T-helper 2 cell treated with Interferon-gamma antibody and Interleukin-4, amounts not matched to agents 5 μg/mL and 100 μg/mL, for 36 hours (primary cell): ENCODE measurements at places on chromosomes 16 and 17.

DNA sequence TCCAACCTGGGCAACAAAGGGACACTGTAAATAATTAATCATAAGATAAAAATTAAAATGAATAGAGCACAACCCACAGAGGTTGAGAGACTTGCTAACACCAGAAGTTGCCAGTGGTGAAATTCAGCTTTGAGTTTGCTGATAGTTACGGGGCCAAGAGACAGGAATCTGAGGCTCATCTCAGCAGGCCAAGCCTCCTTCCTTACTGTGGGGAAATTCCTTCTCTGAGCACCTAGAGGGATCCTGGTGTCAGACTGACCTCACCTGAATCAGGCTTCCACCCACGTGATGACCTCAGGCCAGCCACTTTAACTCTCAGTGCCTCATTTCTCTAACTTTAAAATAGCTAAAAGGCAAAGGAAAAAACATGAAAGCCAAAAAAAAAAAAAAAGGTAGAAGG, 4.7 kb downstream of the ABAT start:
- peaks cover 11% of the 10 kb centered on the region for H3K4me1 ChIP-seq
- no peak overlapping the region for H3K4me3 ChIP-seq
- H3K27me3 ChIP-seq = peaks cover 3% of the 10 kb centered on the region
- peaks cover 2% of the 10 kb centered on the region for H3K36me3 ChIP-seq

GRCh38 chr17:53794875-53795274, 27.9 kb upstream of the KIF2B start:
- DNase-seq = no peak
- H3K4me3 ChIP-seq = no peak overlapping the region
- H3K36me3 ChIP-seq = no peaks in the 10 kb centered on the region
- no peak overlapping the region for H3K27ac ChIP-seq
- no peaks in the 10 kb centered on the region for H3K27me3 ChIP-seq

- H3K27ac ChIP-seq = no peak overlapping the region
- H3K36me3 ChIP-seq = peaks cover 28% of the 10 kb centered on the region
- H3K4me1 ChIP-seq = peaks cover 29% of the 10 kb centered on the region
- H3K4me3 ChIP-seq = no peak overlapping the region
- no peak for DNase-seq
Measured at GRCh38 chr17:66447159-66447558, 144.7 kb downstream of the PRKCA start.

DNA sequence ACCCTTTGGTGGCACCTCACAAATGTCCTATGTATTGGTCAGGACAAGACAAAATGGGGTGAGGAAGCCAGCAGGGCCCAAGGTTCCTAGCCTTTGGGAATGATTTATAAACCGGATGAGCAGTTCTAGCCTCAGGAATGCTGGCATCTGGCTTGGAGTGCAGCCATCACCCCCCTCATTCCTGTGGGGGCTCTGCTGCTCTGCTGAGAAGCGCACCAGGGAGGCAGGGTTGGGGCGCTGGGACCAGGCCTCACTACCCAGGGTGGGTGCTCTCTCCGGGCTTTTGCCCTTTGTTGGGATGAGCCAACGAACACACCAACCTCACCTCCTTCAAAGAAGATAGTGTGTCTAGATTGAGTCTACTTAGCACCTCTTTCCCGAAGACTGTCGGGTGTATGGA, 39.2 kb downstream of the TMEM11 start:
- H3K27ac ChIP-seq = no peak overlapping the region
- no peaks in the 10 kb centered on the region for H3K36me3 ChIP-seq
- H3K4me1 ChIP-seq = peaks cover 5% of the 10 kb centered on the region
- no peak overlapping the region for H3K4me3 ChIP-seq
- H3K27me3 ChIP-seq = no peaks in the 10 kb centered on the region
- no peak for DNase-seq

- peak overlapping the region; percentile 59 for H3K4me3 ChIP-seq
- H3K4me1 ChIP-seq = peaks cover 30% of the 10 kb centered on the region
- DNase-seq = no peak
- H3K27ac ChIP-seq = peak overlapping the region; percentile 7
- peaks cover 12% of the 10 kb centered on the region for H3K27me3 ChIP-seq
Measured at GRCh38 chr17:65261682-65262636, 124.8 kb downstream of the RGS9 start.

DNA sequence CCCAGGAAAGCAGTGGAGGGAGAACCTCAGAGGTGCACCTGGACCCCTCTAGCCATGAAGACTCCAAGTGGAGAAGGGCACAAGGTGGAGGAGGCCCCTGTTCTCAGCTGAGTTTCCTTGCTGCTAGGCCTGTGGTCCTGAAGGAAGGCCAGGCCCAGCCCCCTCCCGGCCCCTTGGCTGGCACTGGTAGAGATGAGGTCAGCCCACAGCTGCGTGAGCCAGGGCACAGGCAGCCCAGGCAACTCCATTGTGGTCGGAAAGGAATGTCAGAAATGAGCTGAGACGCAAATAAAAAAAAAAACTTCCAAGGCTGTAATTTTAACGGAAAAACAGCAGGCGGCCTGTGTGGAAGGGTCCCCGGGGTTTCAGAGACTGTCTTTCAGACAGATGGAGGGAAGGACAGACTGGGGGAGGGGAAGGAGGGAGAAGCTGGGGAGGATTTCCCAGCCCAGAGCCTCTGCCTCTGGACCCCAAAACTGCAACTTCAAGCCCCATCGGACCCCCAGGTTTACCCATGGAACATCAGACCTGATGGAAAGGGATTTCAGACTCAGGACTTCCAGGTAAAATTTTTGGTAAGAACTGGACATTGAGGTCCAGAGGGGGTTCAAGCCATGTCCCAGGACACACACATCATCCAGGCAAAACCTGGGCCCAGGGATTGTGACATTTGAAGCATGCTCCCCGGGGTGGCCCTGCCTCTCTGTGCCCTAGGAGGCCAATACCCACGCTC, 25.6 kb upstream of the MRPS23 start:
- no peak overlapping the region for H3K27ac ChIP-seq
- H3K36me3 ChIP-seq = no peaks in the 10 kb centered on the region
- H3K27me3 ChIP-seq = peaks cover 14% of the 10 kb centered on the region
- peaks cover 13% of the 10 kb centered on the region for H3K4me1 ChIP-seq

DNA sequence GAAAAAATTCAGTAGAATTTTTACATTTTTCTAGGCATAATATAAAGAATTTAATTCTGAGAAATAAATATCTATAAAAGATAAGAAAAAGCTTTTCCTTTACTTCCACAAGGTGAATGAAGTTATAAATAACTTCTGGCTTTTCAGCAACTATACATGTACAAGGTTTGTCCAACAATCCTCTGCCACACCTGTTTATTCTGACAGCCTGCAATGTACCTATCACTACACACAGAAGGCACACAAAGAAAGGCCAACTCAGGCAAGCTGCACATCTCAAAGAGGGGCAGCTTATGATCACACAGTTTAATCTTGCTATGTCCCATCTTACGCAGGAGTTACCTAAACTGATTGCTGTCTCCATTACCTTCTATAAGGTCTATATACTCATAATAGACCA, 120.2 kb downstream of the MYO1D start:
- H3K36me3 ChIP-seq = no peaks in the 10 kb centered on the region
- DNase-seq = no peak
- H3K4me1 ChIP-seq = peaks cover 13% of the 10 kb centered on the region
- no peaks in the 10 kb centered on the region for H3K27me3 ChIP-seq
- H3K27ac ChIP-seq = no peak overlapping the region

GRCh38 chr17:61284746-61285145, 114.9 kb upstream of the TBX2 start:
- no peaks in the 10 kb centered on the region for H3K27me3 ChIP-seq
- H3K4me1 ChIP-seq = peaks cover 16% of the 10 kb centered on the region
- H3K36me3 ChIP-seq = no peaks in the 10 kb centered on the region
- DNase-seq = no peak
- no peak overlapping the region for H3K27ac ChIP-seq
- H3K4me3 ChIP-seq = no peak overlapping the region

GRCh38 chr17:35731917-35732805, 722 bp downstream of the RASL10B start:
- H3K4me1 ChIP-seq = peaks cover 9% of the 10 kb centered on the region
- no peak for DNase-seq
- peaks cover 19% of the 10 kb centered on the region for H3K27me3 ChIP-seq
- H3K36me3 ChIP-seq = peaks cover 11% of the 10 kb centered on the region

GRCh38 chr16:12366313-12366712, 389.8 kb downstream of the SNX29 start:
- DNase-seq = no peak
- no peak overlapping the region for H3K4me3 ChIP-seq

DNA sequence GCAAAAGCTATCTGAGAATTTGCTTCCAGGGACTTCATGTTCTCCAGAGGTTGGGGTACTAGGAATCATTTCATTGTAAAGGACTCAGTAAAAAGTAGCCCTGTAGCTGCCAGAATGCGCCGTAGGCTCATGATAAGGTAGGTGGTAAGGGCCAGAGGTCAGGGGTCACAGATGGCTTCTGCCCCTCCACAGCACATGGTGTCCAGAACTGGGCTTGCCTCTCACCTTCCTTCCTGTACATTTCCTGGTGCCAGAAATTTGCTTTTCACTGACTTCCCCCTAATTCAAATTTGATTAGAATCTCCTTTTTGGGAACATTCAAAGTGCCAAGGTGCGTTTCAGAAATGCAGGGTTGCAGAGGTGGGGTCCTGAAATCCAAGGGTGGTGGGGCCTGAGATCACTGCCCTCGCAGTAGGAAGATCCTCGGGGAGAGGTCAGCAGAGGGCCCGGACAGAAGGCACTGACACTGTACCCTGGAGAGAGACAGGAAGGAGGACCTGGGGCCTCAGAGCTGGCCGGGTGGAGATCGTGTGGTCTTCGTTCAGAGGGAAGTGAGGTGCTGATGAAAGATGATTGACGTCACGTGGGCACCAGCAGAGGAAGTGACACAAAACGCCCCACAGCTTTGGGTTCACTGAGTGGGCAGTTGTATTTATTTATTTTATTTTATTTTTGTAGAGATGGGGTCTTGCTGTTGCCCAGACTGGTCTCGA, 25.5 kb upstream of the METRNL start:
- no peaks in the 10 kb centered on the region for H3K27me3 ChIP-seq
- DNase-seq = no peak
- H3K4me3 ChIP-seq = peak overlapping the region; percentile 25
- H3K4me1 ChIP-seq = peaks cover 12% of the 10 kb centered on the region
- no peaks in the 10 kb centered on the region for H3K36me3 ChIP-seq

DNA sequence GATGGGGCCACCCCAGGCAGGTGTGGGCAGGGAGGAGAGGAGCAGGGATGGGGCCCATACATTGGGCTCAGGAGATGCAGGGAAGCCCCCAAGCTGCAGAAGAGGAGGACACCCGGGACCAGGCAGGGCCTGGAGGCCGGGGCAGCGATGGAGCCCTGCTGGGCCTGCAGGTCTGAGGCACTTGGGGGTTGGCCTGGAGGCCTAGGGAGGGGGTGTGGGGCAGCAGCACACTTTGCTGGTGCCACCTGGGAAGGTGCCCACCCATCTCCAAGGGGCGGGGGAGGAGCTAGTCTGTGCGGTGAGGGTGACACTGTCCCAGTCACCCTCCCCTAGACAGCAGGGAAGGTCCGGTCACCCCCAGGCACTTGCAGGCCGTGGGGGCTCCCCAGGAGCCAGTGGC, 6.4 kb upstream of the CCDC57 start:
- H3K4me1 ChIP-seq = peaks cover 14% of the 10 kb centered on the region
- H3K4me3 ChIP-seq = no peak overlapping the region
- H3K27ac ChIP-seq = no peak overlapping the region
- no peaks in the 10 kb centered on the region for H3K27me3 ChIP-seq
- DNase-seq = no peak
- H3K36me3 ChIP-seq = no peaks in the 10 kb centered on the region

DNA sequence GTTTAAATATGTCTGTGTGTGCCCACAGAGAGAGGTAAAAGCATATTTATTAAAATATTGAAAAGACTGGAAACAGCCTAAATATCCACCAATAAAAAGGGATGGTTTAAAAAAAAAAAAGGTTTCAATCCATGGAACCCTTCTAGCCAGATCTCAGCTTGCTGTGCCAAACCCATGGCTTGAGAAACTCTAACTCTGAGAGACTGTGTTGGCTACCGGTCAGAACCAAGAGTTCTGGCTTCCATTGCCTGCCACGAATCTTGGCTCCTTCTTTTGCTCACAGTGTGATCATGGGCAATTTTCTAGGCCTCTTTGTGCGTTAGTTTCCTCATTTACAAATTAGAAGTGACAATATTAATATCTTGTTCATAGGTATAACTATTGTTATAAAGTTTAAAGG, 201.3 kb upstream of the IRX3 start:
- H3K4me3 ChIP-seq = no peak overlapping the region
- H3K27ac ChIP-seq = no peak overlapping the region
- H3K36me3 ChIP-seq = no peaks in the 10 kb centered on the region
- peaks cover 2% of the 10 kb centered on the region for H3K27me3 ChIP-seq

- no peaks in the 10 kb centered on the region for H3K27me3 ChIP-seq
- no peak for DNase-seq
Measured at GRCh38 chr17:17633310-17633709, 41.8 kb upstream of the PEMT start.

DNA sequence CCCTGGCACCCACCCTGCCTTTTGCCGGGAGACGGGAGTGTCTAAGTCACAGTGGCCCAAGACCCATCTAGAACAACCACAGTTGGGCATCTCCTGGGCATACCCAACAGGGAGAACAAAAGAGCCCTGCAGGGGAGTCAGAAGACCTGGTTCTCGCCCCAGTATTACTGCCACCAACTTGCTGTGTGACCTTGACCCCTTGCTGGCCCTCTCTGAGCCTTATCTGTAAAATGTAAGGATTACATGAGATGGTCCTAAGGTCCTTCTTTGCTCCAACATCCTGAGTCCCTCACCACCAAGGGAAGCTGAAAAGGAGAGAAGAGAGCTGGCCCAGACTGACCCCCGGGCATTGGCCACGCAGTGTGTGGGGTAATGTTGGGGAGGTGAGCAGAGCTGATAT, 119.0 kb downstream of the CCT6B start:
- no peaks in the 10 kb centered on the region for H3K36me3 ChIP-seq
- H3K27ac ChIP-seq = no peak overlapping the region
- no peak for DNase-seq

DNA sequence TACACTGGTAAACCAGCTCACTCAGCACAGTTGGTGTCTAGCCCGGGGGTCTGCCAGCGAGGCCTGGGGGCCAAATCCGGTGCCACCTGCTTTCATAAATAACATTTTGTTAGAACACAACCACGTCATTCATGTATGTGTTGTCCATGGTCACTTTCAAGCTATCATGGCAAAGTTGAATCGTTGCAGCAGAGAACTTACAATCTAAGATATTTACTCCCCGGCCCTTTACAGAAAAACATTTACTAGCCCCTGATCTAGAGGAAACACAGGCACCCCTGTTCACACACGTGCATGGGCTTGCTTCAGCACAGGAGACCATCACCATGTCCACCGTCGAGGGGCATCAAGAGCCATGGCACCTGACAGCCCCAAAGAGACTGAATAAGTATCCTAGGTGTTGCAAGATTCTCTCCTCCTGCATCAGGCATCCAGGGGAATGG, 111.4 kb upstream of the DNAH9 start:
- H3K4me1 ChIP-seq = no peaks in the 10 kb centered on the region
- H3K27me3 ChIP-seq = no peaks in the 10 kb centered on the region
- no peak overlapping the region for H3K27ac ChIP-seq
- H3K36me3 ChIP-seq = no peaks in the 10 kb centered on the region
- no peak overlapping the region for H3K4me3 ChIP-seq
- DNase-seq = no peak

- DNase-seq = no peak
- peaks cover 34% of the 10 kb centered on the region for H3K36me3 ChIP-seq
- H3K4me1 ChIP-seq = peaks cover 29% of the 10 kb centered on the region
- no peaks in the 10 kb centered on the region for H3K27me3 ChIP-seq
- H3K4me3 ChIP-seq = no peak overlapping the region
Measured at GRCh38 chr17:14321476-14321949, 20.6 kb downstream of the HS3ST3B1 start.

GRCh38 chr17:76734080-76734840, 2.9 kb downstream of the SRSF2 start:
- peak overlapping the region; percentile 98 for H3K27ac ChIP-seq
- DNase-seq = no peak
- peaks cover 57% of the 10 kb centered on the region for H3K36me3 ChIP-seq
- H3K27me3 ChIP-seq = no peaks in the 10 kb centered on the region
- peaks cover 39% of the 10 kb centered on the region for H3K4me1 ChIP-seq
- H3K4me3 ChIP-seq = peak overlapping the region; percentile 96
